ENCODE measurements at places on chromosomes 11 and 22. TPM values are rescaled to one million over a fixed set of nuclear protein-coding genes. Genes with fewer than 3 reads are reported as not detected.

- DNase-seq, result no peak
- no peak overlapping the region for H3K4me3 ChIP-seq
- no peak overlapping the region for H3K27ac ChIP-seq
- H3K36me3 ChIP-seq, result no peaks in the 10 kb centered on the region
Observed at GRCh38 chr11:32154275-32154674, 63.4 kb downstream of the RCN1 start.

DNA sequence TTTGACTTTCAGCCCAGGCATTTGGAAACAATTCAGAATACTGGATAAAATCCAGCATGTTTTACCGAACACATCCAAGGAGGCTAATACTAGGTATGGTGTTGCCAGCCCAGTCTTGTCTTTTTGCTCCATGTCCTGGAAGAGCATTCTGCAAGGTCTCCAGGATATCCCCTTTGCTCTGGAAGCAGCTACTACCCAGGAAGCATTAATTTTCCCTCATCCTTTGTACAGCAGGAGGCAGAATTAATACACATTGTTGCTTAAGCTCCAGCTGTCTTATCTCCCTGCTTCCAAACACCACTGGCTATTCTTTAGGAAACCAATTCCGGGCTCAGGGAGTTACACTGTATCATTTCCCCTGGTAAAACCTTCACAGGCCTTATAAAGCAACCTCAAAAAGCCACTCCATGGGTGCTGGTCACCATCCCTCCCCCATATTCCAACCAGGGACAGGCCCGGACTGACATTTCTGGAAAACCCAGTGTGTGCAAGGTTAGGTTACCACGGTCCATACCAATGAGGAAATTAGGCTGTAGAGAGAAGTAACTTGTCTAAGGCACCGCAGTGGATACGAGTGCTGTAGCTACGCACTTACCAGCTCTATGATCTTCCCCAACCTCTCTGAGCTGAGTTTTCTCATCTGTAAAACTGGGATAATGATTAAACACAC lies 1.5 kb upstream of the UBASH3B start:
- no peak for DNase-seq

DNA sequence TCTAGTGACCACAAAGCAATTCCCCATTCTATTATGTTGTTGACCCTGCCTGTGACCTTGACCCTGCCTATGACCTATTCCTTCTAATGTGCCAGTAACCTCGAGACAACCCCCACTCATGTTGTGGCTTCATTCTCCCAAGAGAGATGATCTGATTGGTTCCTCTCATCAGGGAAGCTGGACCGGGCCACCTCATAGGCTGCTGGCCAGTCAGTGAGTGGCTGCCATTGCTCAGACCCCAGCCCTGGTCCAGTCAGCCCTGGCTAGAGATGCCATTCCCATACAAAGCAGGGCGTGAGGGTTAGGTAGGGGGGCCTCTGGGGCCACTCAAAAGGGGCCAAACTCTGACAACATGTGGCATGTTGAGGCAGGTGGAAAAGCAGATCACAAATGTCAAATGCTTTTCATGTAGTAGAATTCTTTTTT lies 11.9 kb downstream of the SLC29A2 start:
- no peaks in the 10 kb centered on the region for H3K36me3 ChIP-seq
- H3K27me3 ChIP-seq, result no peaks in the 10 kb centered on the region
- no peak overlapping the region for H3K27ac ChIP-seq
- no peaks in the 10 kb centered on the region for H3K4me1 ChIP-seq
- DNase-seq, result no peak
- H3K4me3 ChIP-seq, result no peak overlapping the region

Gene BBOX1
- total RNA-seq, result 0.55 TPM

Gene CCDC87
- 0.52 TPM for total RNA-seq

Data from uterus (tissue), 4 donors.